ENCODE measurements at places on chromosomes 7 and 10. TPM values are rescaled to one million over a fixed set of nuclear protein-coding genes. Genes with fewer than 3 reads are reported as not detected.

- no peaks in the 10 kb centered on the region for H3K27me3 ChIP-seq
- no peak overlapping the region for H3K4me3 ChIP-seq
- no peaks in the 10 kb centered on the region for H3K4me1 ChIP-seq
- H3K36me3 ChIP-seq, result no peaks in the 10 kb centered on the region
Measured at GRCh38 chr10:71280825-71281224, 38.2 kb upstream of the SLC29A3 start.

BICC1 gene
- total RNA-seq, result 12.4 TPM

DNA sequence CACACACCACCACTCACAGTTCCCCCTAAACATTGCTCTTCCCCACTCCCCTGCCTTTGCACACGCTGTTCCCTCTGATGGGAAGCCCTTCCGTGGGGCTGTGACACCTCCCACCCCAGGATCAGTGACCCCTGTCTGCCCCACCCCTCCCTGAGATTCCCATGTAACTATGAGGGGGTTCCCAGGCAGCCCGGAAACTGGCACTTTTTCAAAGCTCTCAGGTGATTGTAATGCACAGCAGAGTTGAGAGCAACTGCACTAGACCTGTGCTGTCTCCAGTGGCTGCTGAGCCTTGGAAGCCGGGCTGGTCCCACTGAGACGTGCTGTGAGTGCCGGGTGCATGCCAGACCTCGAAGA is 29.8 kb downstream of the GPRIN2 start:
- no peaks in the 10 kb centered on the region for H3K27me3 ChIP-seq
- H3K4me3 ChIP-seq, result no peak overlapping the region
- H3K27ac ChIP-seq, result no peak overlapping the region
- H3K4me1 ChIP-seq, result peaks cover 20% of the 10 kb centered on the region
- DNase-seq, result peak; percentile 84

- no peak for DNase-seq
- no peaks in the 10 kb centered on the region for H3K4me1 ChIP-seq
- no peak overlapping the region for H3K27ac ChIP-seq
- H3K36me3 ChIP-seq, result no peaks in the 10 kb centered on the region
Measured at GRCh38 chr7:69864274-69864673, 266.0 kb downstream of the AUTS2 start.
